ENCODE measurements at places on chromosomes 6 and 20. TPM values are rescaled to one million over a fixed set of nuclear protein-coding genes. Genes with fewer than 3 reads are reported as not detected.

DNA sequence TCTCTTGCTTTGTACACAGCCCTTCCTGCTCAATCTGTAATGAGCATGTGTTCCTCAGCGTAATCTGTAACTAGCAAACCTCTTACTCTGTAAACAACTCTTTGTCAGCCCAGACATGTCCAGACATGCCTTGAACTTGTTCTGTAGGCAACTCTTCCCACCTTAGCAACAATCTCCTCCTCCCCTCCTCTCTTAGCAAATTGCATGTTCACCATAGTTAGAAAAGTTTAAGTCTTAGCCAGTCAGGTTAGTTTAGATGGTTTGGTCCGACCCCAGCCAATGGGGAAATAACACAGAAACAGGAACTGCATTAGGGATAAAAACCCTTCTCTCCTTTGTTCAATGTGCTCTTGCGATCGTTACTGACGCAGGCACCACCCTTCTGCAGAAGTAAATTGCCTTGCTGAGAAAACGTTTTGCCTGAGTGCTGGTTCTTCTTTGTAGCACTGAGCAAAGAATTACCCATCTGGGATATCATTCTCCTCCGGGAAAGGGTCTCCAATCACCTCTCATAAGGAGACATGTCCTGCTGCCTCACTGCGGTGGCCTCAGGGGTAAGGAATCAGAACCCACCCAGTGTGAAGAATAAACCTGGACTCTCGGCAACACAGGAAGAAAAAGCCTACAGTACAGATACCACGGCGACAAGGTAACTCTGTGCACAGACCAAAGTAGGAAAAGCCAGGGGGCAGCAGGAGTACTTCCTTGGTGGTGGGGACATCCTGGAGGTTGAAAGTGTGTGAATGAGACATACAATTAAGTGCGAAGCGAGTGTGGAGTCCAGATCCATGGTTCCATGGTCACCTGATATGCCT is 26.2 kb downstream of the PLN start:
- DNase-seq: no peak

- DNase-seq: peak; percentile 70
Observed at GRCh38 chr6:144286503-144287393, 1.6 kb downstream of the UTRN start.

- no peak for DNase-seq
Observed at GRCh38 chr20:49697071-49697470, 16.6 kb downstream of the B4GALT5 start.

The NDRG3 gene
- total RNA-seq: 24.7 TPM

DNA sequence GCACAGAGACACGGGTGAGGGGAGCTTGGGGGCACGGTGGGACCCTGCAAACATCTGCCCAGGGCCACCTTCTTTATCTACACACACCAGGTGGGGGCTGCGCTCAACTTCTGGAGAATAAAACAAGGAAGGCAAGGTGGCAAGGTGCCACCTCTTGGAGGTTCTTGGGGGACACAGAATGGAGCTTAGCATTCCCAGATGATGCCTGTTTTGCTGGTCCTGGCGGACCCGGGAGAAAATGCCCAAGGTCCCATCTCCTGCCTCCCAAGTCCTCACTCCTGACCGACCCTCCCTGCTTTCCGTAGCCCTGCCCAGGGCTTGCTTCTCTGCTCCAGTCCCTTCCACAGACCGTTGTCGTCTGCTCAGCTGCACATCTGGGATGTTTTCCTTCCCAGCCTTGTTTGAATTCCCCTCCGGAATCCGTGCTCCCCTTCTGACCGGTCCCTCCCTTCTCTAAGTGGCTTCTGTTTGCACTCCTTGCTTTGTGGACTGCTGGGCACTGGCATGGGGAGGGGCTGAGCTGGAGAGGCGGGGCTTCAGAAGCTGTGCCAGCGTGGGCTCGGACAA is 13.1 kb downstream of the ITPR3 start:
- DNase-seq: no peak

GRCh38 chr6:45605971-45606370 is 228.2 kb upstream of the SUPT3H start:
- DNase-seq: no peak

GRCh38 chr6:6875818-6876470 is 231.8 kb upstream of the RREB1 start:
- no peak for DNase-seq

The ATP6V1G2 gene
- total RNA-seq: 1.6 TPM

DNA sequence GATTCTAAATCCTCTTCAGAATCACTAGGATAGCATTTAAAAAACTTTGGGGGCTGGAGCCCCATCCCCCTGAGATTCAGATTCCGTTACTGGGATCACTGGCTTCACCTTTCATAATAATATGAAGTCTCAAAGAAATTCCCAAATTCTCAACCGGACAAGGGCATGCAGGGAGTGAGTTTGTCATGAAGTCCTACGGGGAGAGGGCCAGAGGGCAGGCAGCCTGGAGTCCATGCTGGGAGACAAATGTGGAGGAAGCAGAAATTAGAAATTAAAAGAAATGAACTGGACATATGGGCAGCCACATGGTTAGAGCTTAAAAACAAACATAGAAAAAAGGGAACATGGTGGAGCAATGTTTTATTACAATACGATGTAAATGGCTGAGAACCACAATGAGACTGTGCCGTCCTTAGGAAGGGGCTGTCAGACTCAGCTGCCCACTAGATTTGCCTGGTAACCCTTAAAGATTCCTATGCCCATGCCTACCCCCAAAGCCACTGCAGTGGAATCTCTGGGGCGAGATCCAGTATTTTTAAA is 142.6 kb downstream of the CEBPB start:
- no peak for DNase-seq

DNA sequence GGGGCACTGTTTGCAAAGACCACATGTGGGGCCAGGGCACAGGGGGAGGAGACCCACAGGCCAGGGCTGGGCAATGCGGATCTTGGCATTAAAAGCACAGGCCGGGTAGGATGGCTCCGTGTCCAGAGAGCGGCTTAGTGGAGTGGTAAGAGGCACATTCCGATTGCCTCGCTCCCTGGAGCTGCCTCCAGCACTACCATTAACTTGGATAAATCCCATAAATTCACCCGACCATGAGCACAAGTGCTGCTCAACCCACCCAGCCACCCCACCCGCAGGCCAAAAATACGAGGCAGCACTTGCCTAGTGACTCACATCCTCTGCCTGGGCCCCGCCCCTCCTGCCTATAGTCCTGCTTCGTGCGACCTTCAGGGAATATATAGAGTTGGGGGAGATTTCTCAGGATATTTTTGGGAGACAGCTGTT is 67.5 kb upstream of the QKI start:
- no peak for DNase-seq

DNA sequence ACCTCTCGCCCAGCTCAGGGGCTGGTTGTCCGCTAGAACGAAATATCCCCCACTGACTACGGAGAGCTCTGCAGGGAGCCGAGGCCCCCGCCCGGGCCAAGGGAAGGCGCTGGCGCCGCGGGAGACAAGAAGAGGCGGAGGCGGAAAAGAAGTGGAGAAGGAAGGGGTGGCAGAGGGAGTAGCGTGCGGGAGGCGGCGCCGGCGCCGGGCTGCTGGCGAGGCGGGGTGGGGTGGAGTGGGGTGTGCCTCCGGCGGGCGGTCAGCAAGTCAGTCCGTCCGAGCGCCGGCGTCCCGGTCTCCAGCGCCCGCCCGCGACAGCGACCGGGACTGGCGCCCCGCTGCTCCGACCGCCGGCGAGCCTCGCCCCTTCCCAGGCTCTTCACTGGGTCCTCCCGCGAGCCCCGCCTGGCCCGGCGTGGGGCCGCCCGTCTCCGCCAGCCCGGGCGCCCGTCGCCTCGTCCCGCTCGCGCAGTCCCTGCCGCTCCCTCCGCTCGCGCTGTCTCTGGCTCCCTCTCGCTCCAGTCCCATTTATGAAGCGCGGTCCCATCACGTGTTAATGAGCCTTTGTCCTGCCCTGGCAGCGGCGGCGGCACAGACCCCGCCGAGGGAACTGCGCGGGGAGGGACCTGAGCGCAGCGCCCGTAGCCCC is at the start of gene CNR1:
TSS of gene CNR1 (minus strand) at position 504 of the 649 bp plus-strand sequence. CDS start 21,073 bp downstream, outside the sequence.
- DNase-seq: no peak

- DNase-seq: no peak
Observed at GRCh38 chr20:60167812-60168211, 209.6 kb downstream of the CDH26 start.

All from breast epithelium (tissue), 4 donors.